Liver (tissue), 10 donors: ENCODE measurements at places on chromosomes 5 and 9. TPM values are rescaled to one million over a fixed set of nuclear protein-coding genes. Genes with fewer than 3 reads are reported as not detected.

DNA sequence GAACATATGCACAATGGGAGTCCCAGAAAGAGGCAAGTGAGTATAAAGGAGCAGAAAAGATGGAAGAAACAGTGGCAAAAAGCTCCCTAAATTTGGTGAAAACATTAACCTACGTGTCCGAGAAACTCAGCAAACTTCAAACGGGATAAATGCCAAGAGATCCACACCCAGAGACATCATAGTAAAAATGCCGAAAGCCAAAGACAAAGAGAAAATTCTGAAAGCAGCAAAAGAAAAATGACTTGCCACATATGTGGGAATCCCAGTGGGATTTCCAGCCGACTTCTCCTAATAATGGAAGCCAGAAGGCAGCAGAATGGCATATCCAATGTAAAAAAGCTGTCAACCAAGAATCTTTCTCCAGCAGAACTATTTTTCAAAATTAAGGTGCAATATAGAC lies 101.2 kb downstream of the ADAMTS2 start:
- DNase-seq = no peak

DNA sequence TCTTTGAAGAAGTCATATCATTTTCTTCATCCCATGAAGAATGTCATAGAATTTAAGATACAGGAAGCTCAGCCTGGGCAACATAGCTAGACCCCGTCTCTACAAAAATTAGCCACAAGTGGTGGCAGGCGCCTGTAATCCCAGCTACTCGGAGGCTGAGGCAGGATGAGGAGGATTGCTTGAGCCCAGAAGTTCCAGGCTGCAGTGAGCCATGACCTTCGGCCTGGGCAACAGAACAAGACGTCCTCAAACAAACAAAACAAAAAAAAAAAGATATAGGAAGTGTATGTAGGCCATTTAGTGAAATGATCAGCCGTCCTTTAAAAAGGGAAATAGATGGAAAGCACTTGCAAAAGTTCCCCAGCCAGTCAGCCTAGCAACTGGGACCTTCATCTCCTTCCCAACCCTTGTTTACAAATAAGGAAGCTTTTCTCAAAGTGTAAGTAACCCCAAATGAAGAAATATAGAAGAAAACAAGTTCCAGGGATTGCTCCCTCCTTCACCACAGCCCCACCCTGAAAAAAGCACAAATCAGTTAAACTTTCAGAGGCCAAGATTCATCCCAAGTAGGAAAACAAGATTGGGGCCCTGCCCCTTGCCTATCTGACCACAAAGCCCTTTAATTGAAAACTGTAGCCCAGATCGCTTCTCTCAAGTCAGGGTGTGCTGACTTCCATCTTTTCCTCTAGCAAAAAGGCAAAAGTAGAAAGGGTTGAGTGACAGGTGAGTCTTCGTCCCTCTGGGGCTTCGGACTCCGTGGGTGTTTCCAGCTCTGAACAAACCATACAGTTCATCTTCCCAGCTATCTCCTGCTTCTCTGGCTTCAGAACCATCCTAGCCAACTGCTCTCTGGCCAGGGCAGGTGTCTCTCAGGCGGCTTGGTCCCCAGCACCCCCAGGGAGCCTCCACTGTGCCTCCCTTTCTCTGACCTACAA lies 1.2 kb downstream of the SLC31A2 start:
- DNase-seq = peak; percentile 12

DNA sequence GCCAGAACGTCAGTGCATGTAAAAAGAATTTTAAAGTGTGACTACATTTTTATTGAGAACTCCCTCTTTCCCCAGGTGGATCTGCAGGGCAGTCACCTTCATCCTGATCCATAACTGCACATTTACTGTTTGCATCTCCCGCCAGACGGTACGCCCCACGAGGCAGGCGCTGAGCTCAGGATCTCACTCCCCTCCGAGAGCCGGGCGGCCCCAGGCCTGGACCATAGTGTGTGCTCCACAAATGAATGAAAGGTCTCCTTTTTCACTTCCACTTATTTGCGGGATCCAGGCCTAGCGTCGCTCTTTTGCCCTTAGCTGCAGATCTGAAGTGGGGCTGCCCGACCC lies 378 bp downstream of the DROSHA start:
- peak; percentile 42 for DNase-seq

The GCNT4 gene
- total RNA-seq = 1.3 TPM

DNA sequence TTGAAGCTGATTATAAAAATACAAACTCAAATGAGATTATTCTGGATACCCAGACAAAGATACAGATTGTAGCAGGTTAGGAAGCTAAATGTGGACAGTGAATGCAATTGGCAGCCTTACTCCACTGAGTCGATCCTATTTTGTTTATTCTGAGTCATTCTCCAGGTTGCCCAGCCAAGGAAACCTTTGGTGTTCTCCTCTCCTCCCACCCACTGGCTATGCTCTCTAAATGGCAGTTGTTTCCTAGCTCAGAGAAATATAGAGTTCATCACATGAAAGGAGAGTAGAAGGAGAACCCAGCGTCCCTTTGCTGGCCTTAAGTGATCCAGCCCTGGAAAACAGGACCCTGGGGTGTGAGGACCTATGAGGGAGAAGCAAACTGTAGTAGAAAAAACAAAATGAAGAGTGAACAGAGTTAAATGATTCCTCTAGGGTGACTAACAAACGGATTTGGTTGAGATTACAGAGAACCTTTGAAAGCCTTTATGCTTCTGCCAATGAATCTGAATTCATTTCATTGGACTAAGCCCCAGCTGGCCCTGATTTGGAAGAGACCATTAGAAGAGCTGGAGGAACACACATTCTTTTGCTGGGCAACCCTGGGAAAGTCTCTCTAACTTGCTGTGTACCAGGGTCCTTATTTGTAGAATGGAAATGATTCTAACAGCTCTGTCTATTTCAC lies 95.1 kb downstream of the BRINP1 start:
- no peak for DNase-seq

The QRFP gene
- total RNA-seq = not detected

DNA sequence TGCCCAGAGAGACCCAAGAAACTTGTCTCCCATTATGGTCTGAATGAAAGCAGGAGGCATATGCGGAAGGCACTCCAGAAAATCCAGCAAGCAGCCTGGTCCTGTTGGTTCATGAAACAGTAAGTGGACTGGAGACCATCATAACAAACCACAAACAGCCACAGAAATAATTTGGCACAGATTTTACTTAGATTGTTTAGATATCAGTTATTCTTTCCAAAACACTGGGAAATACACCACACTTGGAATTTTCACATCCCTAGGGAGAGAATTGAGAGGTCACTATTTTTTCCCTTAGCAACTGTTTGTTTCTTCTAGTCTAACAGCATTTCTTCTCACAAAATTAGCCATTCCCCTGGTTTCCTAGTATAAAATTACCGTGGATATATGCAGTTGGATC lies 300.8 kb downstream of the OSTF1 start:
- DNase-seq = no peak
